Coronary artery (tissue), 2 donors: ENCODE measurements at places on chromosomes 1 and 21.

- no peak for DNase-seq
These were observed 14.2 kb downstream of the RIMS3 start for GRCh38 chr1:40651138-40651857.

DNA sequence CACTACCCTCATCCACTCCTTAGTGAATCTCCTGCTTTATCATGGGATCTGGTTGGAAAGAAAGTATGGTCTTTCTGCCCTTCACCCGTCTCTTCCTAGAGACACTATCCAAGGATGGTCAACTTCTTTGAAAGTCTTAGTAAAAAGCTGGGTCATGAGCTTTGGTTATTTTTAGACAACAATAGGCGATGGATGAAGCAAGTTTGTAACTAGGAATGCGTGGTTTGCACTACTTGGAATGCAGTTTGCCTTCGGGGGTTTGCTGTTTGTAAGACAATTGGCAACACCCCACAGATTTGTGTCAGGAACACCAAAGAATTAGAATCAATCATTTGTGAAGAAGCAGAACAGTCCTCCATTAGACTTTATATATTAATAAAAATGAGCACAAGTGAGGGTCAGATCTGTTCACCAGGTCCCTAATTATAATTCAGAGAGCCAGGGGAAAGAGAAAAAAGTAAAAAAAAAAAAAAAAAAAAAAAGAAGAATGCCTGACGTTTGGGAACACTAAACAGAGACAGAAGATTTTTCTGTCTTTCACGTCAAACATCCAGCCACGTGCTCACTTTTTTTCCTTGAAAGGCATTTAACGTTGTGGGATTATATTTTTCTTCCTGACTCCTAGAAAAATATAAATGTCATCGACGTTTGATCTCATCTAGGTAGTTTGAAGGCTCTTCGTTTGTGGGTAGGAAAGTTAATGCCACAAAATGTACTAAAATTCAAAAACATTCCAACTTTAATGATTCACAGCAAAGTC lies 60.7 kb upstream of the BTG3 start:
- DNase-seq: no peak

DNA sequence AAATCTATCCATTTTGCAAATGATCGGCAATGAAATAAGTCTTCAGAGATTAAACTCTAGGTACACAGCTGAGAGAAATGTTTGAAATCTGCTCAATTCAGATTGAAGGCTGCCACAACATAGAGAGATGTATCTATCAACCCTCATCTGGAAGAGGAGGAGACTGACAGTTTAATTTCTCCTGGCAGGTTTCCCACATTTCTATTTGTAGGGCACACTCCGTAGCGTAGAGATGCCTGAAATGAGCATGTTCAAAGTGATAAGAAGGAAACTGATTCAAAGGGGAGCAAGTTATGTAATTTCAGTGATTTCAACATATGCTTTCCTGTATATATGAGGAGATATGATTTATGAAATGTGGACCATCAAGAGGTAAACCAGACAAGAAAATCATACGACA lies 44.1 kb downstream of the NIBAN1 start:
- no peak for DNase-seq

DNA sequence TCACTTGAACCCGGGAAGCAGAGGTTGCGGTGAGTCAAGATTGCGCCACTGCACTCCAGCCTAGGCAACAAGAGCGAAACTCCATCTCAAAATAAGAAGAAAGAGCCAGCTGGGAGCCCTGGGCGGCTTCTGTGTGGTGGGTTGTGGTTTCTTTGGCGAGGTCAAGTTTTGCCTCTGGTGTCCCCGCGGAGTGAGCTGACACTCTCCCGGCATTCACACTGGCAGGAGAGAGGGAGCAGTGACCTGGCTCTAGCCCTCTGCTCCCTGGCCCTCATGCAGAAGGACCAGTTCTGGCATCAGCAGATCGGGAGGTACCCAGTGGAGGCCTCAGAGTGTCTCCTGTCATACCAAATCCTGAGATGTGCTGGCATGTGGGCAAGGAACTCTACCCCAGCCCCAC lies 81.0 kb upstream of the VAMP3 start:
- no peak for DNase-seq

DNA sequence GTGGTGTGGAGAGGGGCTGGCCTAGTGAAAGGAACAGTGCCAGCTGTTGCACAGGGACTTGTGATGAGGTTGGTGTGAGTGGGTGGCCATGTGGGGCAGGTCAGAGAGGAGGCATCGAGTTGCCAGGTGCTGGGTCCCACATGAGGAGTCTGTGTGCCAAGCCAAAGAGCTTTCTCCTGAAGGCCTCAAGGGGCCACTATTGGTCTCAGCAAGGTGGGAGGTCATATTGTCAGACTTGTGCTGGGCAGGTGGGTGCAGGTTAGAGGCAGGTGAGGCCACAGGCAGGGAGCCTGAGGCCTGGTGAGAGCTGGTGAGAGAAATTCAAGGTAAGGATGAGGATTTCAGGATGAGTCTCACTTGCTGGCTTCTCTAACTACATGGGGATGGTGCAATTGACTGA lies 256.8 kb downstream of the DISC1 start:
- no peak for DNase-seq

DNA sequence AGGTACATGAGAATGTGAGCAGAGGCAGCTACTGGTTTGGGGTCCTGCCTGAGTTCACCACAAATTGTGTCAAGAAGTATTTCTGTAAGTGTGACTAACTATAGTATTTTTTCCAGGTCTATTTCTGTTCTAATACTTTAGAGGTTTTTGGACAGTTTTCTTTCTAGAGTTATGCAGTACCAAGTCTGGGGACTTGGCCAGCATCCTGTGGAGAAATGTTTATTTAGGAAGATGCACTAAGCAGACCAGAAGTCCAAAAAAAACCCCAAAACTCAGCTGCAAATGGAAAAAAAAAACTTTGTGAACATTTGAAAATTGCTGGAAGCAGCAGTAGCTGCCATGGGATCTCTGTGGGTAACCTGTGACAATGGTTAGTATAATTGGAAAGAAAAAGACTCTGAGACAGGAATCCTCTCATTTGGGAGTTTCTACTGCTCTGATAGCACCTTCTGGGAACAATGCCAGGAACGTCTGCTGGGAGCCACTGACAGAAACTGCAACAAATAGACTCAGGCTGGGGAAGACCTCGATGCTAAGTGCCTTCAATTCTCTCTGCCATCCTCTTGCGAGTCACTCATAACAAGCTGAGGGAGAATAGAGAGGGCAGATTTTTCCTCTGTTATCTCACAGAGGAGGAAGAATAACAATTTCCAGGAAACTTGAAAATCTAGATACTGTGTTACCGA lies 37.6 kb downstream of the OR10R2 start:
- no peak for DNase-seq

DNA sequence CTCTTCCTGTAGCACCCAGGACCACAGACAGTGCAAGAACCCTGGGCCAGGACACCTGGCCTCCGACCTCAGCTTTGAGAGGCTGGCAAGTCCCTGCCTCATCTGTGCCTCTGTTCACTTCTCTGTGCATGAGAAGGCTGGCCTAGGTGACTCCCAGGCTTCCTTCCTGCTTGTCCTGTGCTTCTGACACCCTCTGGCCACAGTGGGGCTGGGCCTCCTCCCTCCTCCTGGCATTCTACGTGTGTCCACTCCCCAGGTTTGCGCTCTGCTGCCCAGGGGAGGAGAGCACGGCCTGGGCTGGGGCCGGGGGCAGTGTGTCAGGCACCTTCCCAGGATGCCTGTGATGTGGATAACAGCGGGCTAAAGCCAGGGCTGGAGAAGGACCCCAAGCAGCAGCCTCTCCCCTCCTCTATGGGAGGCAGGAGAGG lies 30.3 kb upstream of the PKP1 start:
- DNase-seq: no peak

- peak; percentile 95 for DNase-seq
These were observed 5.0 kb downstream of the PRELP start for GRCh38 chr1:203480525-203481084.

DNA sequence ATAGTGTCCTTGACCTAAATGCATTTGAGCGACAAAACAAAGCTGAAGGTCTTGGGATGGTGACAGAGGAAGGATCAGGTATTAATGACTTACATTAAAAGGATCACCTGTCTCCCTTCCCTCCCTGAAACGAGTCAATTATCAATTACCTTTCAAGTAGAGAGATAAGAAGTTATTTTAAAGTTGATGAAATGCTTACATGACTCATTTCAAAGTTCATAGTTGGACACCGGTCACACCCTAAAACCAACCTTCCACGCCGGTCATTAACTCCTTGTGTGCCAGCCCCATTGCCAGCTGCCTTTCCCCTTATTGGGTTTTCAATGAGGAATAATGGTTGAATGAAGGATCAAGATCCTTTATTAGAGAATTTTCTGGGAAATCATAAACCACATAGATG lies 129.8 kb downstream of the ZP4 start:
- no peak for DNase-seq

DNA sequence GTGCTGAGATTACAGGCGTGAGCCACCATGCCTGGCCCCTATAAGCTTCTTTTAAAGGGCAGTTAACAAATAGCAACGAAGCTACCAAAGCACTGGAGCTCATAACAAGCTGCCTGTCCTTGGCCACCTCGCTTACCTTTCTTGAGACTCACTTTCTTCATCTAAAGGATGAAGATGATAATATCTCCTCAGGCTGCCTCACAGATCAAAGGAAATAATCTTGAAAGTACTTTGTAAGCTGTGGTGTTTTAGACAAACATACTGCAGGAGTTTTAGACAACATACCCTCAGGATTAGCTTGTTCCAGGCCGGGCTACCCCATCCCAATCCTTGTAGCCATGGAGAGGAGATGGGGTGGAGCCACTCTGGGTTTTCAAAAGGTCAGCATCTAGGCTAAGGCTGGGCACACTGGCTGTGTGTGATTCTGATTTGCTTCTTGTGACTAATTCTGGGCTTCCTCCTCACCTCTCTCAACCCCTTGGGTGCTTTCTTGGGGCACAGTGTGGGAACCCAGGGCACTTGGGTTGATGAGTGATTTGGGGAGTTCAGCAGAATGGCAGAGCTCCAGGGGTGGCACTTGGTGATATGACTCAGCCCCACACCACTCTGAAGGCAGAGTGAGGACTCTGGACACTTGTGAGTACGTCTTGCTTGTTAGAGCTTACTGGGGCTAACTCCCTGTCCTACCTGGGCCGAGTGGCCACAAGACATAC lies 5.2 kb downstream of the GPR25 start:
- no peak for DNase-seq

- no peak for DNase-seq
These were observed 131.0 kb downstream of the KCNK1 start for GRCh38 chr1:233744779-233745513.

- DNase-seq: no peak
These were observed 42.8 kb upstream of the ENAH start for GRCh38 chr1:225695578-225696337.

DNA sequence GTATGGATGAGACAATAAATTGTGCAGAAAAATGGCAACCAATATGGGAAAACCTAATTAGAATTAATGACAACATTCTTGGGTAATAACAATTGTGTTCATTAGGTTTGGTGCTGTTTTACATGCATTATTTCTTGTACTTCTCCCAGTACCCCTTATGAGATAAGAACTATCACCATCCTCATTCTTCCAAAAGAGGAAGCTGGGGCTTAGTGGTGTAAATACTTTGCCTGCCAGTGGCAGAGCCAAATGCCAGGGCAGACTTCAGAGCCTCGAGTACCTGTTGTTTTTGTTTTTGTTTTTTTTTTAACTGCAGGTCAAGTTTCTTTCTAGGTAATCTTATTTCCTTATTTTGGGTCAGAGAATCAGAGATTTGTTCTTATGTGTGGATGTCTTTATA lies 206.4 kb downstream of the RHOU start:
- peak; percentile 7 for DNase-seq

DNA sequence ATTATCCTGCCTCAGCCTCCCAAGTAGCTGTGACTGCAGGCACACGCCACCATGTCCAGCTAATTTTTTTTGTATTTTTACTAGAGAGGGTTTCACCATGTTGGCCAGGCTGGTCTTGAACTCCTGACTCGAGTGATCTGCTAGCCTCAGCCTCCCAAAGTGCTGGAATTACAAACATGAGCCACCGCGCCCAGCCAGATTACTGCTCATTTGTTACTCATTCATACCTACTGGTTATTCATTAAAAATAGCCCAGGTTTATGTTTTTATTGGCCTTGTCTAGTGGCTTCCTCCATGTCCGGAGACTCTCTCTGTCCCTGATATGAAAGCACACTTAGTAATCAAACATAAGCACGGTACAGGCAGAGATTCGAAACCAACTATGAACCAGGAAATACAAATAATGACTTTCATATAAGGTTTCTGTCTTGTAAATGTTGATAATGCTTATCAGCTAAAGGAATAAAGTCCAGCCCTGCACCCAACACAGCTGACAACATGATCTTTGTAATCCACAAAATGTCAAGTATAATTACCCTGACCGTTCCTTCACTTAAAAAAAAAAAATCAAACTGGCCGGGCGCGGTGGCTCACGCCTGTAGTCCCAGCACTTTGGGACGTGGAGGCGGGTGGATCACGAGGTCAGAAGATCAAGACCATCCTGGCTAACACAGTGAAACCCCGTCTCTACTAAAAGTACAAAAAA lies 50.4 kb upstream of the CXADR start:
- no peak for DNase-seq

DNA sequence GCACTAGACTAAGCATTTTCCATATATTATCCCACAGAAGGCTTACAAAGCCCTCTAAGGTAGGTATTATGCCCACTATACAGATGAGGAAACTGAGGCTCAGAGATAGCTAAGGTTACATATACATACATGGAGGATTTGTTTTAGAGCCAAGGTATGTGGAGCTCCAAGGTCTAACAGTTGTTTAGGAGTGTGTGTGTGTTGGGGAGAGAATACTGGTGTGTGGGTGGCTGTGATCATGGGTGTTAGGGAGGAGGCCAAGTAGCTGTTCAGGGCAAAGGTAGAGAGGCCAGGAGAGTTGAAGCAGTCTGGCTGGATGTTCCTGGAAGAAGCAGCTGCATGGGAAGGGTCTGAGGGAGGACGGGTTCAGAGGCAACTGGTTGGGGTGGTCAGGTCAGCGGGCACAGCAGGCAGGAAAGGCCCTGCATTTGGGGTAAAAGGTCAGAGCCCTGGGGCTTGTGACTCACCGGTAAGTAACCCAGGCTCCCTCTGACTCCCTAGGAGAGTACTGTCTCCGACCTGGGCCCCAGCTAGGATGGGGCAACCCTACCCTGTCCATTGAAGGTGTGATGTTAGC lies 5.1 kb upstream of the LDLRAP1 start:
- no peak for DNase-seq

GRCh38 chr1:167435484-167435883 lies 82.8 kb downstream of the CD247 start:
- no peak for DNase-seq

DNA sequence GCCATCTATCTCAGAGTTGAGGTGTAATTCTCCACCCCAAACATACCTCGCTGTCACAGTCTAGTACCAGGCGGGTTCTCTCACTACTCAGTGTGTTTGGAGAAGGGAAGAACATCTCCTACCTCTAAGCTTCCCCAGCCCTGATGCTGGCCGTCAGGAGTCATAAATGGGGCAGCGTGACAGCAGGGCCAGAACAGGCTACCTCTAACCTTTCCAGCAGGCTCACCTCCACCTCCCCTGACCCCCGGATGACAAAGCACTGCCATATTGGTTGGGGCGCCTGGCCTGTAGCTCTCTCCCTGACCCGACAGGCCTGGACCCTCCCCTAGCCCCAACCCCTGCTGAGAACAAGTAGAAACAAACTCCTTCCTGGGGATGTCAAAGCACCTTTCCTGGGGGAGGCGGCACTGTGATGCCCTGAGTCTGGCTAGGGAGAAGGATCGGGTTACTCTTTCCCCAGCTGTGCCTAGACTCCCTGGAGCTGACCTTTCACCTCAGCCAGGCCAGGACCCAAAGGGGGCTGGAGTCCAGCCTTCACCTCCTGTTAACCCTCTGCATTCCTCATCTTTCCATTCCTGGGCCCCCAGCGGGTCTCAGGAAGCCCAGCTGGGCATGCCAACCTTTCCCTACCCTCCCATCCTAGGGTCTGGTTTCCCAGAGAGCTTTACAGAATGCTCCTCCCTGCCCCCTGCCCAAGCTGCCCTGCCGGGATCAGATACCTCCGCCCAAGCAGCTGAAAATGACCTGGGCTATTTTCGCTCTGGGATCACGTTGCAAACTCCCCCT lies 34.2 kb downstream of the AHDC1 start:
- no peak for DNase-seq
